Testis (tissue), 5 donors: ENCODE measurements at places on chromosomes 5 and 9. TPM values are rescaled to one million over a fixed set of nuclear protein-coding genes. Genes with fewer than 3 reads are reported as not detected.

- H3K4me3 ChIP-seq = no peak overlapping the region
- no peaks in the 10 kb centered on the region for H3K36me3 ChIP-seq
- no peak for DNase-seq
- H3K27ac ChIP-seq = no peak overlapping the region
- H3K27me3 ChIP-seq = no peaks in the 10 kb centered on the region
- H3K4me1 ChIP-seq = no peaks in the 10 kb centered on the region
Measured at GRCh38 chr9:135275571-135276289, 188.3 kb downstream of the OLFM1 start.

- no peaks in the 10 kb centered on the region for H3K36me3 ChIP-seq
- H3K4me3 ChIP-seq = no peak overlapping the region
- H3K27ac ChIP-seq = no peak overlapping the region
- no peak for DNase-seq
- no peaks in the 10 kb centered on the region for H3K27me3 ChIP-seq
Measured at GRCh38 chr5:37776826-37777225, 63.0 kb downstream of the GDNF start.

Gene FLT4
- 24.2 TPM for total RNA-seq

DNA sequence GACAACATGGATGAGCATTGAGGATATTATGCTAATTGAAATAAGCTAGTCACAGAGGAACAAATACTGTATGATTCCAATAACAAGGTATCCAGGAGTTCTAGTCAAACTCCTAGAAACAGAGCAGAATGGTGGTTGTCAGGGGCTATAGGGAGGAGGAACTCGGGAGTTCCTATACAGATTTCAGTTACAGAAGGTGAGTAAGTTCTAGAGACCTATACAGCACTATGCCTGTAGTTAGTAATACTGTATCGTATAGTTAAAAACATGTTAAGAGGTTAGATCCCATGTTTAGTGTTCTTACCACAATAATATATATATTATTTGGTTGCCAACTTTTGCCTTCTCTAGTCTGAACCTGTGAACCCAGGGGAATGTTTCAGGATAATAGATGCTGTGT is 7.9 kb upstream of the OXCT1 start:
- H3K4me1 ChIP-seq = no peaks in the 10 kb centered on the region
- no peaks in the 10 kb centered on the region for H3K36me3 ChIP-seq
- no peaks in the 10 kb centered on the region for H3K27me3 ChIP-seq
- H3K27ac ChIP-seq = no peak overlapping the region
- DNase-seq = no peak

Gene PHF24
- total RNA-seq = 93.3 TPM

- no peaks in the 10 kb centered on the region for H3K36me3 ChIP-seq
- no peaks in the 10 kb centered on the region for H3K4me1 ChIP-seq
- no peak overlapping the region for H3K4me3 ChIP-seq
Measured at GRCh38 chr5:8952147-8952546, 593.7 kb downstream of the SEMA5A start.

Gene PCYOX1L
- total RNA-seq = 29.9 TPM

DNA sequence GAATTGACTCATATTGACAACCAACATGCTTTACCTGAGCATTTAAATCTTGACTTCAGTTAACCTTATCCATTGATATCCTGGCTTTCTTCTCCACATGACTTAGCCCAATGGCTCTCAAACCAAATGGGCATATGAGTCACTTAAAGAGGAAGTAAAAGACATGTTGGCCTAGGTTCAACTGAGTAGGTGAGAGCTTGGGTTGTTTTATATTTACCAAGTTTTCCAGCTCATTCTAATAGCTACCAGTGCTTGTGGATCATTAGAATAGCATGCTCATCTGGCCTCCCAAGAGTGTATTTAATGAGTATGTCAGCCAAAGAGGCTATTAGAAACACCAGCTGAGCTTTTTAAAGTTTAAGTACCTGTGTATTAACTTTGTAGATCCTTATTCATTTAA is 1049.0 kb downstream of the PTPRD start:
- H3K27me3 ChIP-seq = no peaks in the 10 kb centered on the region
- no peaks in the 10 kb centered on the region for H3K36me3 ChIP-seq
- H3K27ac ChIP-seq = no peak overlapping the region
- no peak for DNase-seq
- H3K4me3 ChIP-seq = no peak overlapping the region

DNA sequence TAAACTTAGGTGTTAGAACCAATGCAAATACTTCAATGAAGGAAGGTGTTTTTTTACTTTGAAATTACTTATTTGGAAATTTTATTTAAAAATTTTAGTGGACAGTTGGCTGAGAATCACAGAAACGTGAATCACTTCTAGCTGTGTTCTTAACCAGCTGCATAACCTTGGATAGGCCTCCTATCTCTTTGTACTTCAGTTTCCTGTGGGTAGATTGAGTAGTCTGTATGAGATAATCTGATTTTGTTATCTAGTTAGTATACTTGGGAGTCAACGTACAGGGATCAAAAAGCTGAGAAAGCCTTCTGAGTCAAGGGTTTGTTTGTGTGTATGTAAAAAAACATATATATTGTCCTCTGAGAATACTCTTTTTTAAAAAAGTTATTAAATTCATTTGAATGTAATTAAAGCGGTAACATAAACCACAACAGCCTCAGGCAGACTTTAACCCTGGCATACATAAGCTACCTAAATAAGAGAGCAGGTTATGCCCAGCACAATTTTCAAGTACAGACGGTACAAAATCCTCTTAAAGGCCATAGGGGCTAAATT is 38.1 kb upstream of the ZCCHC7 start:
- no peaks in the 10 kb centered on the region for H3K4me1 ChIP-seq
- H3K27ac ChIP-seq = no peak overlapping the region
- H3K27me3 ChIP-seq = no peaks in the 10 kb centered on the region
- no peaks in the 10 kb centered on the region for H3K36me3 ChIP-seq
- DNase-seq = no peak
- no peak overlapping the region for H3K4me3 ChIP-seq

DNA sequence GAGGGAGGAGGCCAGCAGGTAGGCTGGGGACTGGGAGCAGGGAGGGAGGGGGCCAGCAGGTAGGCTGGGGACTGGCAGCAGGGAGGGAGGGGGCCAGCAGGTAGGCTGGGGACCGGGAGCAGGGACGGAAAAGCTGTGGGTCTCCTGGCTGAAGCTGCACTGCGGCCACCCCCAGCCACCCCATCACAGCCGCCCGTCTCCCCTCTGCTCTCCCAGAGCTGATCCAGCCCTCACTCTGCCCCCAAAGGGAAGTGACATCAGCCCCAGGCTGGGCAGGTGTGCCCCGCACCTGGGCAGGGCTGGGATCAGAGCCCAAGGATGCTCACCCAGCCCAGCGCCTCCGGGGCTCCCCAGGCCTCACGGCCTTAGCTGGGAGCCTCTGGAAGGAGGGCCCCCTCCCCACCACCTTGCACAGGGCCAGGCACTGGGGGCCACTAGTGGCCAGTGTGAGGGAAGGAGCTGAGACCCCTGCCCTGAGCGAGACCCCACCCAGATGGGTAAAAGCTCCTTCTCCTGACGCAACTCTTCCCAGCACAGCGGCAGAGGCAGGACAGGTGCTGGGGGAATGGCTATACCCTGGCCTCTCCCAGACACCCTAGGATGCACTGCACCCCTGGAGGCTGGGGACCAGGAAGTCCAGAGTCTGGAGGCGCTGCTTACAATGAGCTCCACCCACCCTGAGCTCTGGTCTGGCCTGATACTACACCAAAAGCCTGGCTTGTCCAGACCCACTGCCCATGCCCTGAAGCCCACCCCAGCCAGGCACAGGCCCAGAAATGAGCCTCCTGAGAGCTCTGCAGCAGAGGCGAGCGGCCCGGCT is 11.6 kb downstream of the AGPAT2 start:
- H3K27me3 ChIP-seq = no peaks in the 10 kb centered on the region
- H3K27ac ChIP-seq = no peak overlapping the region
- H3K4me1 ChIP-seq = no peaks in the 10 kb centered on the region
- H3K36me3 ChIP-seq = no peaks in the 10 kb centered on the region
- DNase-seq = no peak

DNA sequence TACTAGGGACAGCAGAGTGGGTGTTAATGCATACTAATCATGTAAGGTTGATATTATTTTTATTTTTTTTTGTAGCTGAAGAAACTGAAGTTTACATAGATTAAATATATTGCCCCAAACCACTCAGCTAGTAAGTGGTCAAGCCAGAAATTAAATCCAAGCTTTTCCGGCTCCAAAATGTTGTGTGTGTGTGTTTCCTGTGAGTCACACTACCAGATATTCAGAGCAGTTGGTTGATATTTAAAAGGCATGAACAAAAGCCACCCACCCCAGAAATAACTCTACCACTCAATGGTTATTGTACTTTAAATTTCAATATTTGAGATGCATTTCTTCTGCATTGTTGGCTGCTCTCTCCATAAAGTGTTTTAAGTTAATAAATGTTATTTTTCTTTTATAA is 29.5 kb downstream of the KCNN2 start:
- H3K36me3 ChIP-seq = no peaks in the 10 kb centered on the region
- H3K27ac ChIP-seq = no peak overlapping the region
- H3K4me3 ChIP-seq = no peak overlapping the region
- no peaks in the 10 kb centered on the region for H3K27me3 ChIP-seq
- no peak for DNase-seq

Gene ENTPD2
- 5.7 TPM for total RNA-seq

Gene LCN12
- 27.8 TPM for total RNA-seq

DNA sequence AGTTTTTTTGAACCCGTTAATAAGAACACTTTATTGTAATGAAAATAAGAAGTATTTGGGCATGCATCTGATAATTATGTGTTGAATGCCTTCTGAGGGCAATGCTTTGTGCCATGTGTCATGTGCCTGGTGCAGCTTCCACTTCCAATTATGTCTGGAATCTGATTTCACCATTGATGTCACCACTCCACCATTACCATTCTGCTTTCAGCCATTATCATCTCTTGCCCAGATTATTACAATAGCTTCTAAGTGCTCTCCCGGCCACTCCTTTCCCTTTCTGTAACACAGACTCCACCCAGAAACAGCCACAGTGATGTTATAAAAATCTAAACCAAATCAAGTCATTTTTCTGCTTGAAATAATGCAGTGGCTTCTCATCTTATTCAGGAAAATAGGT is 171.7 kb downstream of the C9orf152 start:
- H3K36me3 ChIP-seq = no peaks in the 10 kb centered on the region
- H3K4me3 ChIP-seq = no peak overlapping the region
- H3K27ac ChIP-seq = no peak overlapping the region
- no peak for DNase-seq
- H3K4me1 ChIP-seq = peaks cover 2% of the 10 kb centered on the region

Gene NR4A3
- total RNA-seq = 3.0 TPM

Gene SPRY4
- 5.3 TPM for total RNA-seq

GRCh38 chr9:30172206-30172605 is 2212.2 kb upstream of the ACO1 start:
- no peaks in the 10 kb centered on the region for H3K4me1 ChIP-seq
- H3K27ac ChIP-seq = no peak overlapping the region
- no peaks in the 10 kb centered on the region for H3K27me3 ChIP-seq
- no peak overlapping the region for H3K4me3 ChIP-seq

DNA sequence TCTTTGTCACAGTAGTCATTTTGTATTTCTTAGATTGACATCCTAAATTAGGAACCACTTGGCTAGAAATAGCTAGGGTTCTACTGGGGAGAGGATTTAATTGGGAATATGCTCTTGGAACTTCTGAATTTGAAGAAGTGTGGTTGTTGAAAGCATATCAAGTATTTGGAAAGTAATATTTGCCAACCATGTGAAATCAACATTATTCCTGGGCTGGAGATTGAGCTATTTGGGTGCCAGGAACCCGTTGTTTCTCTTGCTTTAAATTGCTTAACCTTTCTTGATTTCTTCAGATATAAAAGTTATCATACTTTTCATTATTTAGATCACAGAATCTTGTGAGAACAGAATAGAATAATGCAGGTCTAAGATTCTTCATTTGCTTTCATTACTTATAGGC is 178.4 kb upstream of the ELL2 start:
- H3K36me3 ChIP-seq = no peaks in the 10 kb centered on the region
- H3K4me3 ChIP-seq = no peak overlapping the region
- no peaks in the 10 kb centered on the region for H3K4me1 ChIP-seq
- DNase-seq = no peak

Gene FOXD4L6
- total RNA-seq = not detected

GRCh38 chr5:180133060-180133459 is 61.5 kb upstream of the RNF130 start:
- no peaks in the 10 kb centered on the region for H3K4me1 ChIP-seq
- H3K4me3 ChIP-seq = no peak overlapping the region
- no peak for DNase-seq
- no peaks in the 10 kb centered on the region for H3K27me3 ChIP-seq
- no peaks in the 10 kb centered on the region for H3K36me3 ChIP-seq

- H3K4me1 ChIP-seq = peaks cover 5% of the 10 kb centered on the region
- H3K27me3 ChIP-seq = no peaks in the 10 kb centered on the region
- DNase-seq = no peak
- peak overlapping the region; percentile 26 for H3K27ac ChIP-seq
- no peaks in the 10 kb centered on the region for H3K36me3 ChIP-seq
Measured at GRCh38 chr5:157541447-157542118, 34.0 kb downstream of the ADAM19 start.

DNA sequence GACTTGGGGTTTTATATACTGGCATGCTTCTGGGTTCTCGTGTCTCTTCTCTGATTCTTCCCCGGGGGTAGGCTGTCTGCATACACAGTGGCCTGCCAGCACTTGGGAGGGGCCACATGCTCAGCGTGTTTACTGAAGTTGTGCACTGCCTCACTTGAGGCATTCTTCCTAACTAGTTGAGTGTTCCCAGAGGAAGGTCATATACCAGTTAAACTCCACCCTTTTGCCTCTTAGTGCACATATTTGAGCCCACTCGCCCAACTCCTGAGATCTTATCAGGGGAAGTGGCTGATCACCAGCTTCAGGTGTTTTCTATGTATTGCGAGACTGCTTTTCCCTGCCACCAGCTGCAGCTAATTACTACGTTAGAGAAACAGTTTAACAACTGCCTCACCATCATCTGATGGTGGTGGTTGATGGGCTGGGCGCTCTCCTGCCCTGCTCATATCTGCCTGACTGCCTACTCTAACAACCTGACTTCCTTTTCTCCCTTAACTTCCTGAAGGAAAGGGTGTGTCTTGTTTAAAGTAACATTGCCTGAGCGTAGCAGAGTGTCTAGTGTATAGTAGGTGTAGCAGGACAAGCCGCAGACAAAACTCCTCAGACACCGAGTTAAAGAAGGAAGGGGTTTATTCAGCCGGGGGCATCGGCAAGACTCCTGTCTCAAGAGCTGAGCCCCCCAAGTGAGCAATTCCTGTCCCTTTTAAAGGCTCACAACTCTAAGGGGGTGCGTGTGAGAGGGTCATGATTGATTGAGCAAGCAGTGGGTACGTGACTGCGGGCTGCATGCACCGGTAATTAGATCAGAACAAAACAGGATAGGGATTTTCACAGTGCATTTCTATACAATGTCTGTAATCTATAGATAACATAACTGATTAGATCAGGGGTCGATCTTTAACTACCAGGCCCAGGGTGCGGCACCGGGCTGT is 60.1 kb upstream of the CLINT1 start:
- no peak overlapping the region for H3K4me3 ChIP-seq
- DNase-seq = no peak
- H3K27ac ChIP-seq = no peak overlapping the region
- no peaks in the 10 kb centered on the region for H3K36me3 ChIP-seq
- H3K27me3 ChIP-seq = no peaks in the 10 kb centered on the region

Gene CARTPT
- total RNA-seq = 18.2 TPM

Gene IFNA13
- 0.63 TPM for total RNA-seq
